Fibroblast of skin of scalp (primary cell): ENCODE measurements at places on chromosomes 3 and 15.

DNA sequence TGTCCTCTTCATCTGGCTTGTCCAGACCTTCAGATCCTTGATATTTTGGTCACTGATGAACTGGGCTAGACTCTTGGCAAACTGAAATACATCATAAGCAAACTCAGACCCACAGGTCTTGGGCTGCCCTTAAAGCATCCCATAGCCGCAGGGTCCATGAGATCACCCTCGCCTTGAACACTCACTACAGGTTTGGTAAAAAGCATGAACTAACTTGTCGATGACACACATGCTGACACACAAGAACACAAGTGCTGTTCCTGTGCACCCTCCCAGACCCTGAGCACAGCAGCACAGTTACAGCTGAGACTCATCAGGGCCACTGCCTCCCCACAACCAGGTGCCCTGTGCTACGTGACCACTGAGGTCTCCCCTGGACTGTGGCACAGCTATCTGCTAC lies 21.0 kb downstream of the PFKFB4 start:
- DNase-seq = no peak

- DNase-seq = no peak
Measured at GRCh38 chr3:32254268-32254667, 15.8 kb downstream of the CMTM8 start.

DNA sequence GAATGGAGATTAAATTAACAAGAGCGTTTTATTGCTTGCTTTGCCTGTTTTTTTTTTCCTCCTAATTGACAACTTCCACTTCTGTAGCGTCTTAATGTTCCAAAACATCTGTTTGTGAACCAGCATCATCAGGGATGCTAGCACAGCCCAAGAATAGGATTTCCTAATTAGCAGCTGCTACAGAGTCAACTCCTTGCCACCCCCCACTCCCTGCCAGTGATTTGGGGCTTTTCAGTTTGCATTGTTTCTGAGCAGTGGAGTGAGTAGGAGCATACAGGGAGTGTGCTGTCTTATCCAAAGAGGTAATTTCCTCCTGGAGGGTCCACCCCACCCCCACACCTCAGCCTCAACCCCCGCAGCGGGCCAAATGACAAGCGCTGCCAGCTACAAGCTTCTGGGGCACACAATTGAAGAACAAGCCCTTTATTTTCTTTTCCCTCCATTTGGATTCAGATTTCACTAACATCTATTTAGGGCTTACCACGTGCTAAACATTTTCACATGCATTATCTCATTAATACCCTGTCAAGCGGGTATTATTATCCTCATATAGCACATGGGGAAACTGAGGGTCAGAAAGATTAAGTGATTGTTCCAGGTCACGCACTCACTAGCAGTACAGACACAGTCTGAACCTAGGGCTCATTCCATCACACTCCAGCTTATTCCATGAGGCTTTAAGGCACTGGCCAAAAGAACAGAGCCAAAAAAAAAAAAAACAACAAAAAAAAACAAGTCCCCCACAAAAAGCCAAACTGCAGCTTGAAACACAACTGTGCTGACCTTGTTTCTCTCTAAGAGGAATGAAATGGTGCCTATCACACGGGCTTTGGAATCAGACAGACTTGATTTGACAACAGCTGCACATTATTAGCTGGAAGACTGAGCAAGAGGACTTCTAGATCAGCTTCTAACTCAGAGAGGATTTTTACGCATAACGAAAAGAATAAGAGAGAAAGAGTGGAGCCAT lies 16.4 kb downstream of the HEG1 start:
- DNase-seq = no peak

GRCh38 chr3:150393745-150394144 lies 14.4 kb upstream of the TSC22D2 start:
- no peak for DNase-seq

DNA sequence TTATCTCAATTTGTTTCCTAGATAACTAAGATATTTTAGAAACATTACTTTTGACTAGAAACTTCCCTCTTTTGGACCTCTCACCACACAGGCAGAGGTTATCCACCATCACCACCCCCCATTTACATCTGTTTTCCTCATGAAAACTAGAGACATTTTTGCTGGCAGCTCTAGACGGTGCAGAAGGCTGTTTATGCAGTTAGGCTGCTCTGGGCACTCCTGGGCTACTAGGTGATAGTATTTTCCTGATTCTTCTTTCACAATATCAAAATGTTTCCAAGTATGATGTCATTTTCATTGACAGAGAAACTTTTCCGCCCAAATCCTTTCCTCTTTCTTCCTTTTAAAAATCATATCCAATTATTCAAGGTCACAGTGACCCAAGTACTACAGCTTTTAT lies 67.1 kb downstream of the PLOD2 start:
- DNase-seq = no peak

- no peak for DNase-seq
Measured at GRCh38 chr15:91866971-91867372, 13.5 kb downstream of the SLCO3A1 start.

DNA sequence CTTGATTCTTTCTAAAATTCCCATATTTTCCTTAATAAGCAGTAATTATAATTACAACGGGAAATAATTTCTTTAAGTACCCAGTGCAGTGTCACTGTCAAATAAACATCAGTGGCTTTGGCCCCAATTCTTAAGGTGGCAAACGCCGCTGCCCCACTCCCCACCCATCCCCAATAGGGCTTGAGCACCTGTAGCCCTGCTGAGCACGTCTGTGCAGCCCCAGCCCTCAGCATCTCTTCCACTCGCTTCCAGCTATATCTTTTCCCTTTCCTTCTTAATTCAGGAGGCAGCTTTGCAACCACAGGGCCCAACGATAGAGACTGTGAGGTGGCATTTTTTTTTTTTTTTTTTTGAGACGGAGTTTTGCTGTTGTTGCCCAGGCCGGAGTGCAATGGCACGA lies 9.0 kb downstream of the PPM1M start:
- DNase-seq = no peak

- DNase-seq = peak; percentile 61
Measured at GRCh38 chr15:45522328-45523165, at the start of gene SLC30A4. Gene SLC30A4 (minus strand): TSS chr15:45522755. CDS start chr15:45522354, 401 bp downstream.

DNA sequence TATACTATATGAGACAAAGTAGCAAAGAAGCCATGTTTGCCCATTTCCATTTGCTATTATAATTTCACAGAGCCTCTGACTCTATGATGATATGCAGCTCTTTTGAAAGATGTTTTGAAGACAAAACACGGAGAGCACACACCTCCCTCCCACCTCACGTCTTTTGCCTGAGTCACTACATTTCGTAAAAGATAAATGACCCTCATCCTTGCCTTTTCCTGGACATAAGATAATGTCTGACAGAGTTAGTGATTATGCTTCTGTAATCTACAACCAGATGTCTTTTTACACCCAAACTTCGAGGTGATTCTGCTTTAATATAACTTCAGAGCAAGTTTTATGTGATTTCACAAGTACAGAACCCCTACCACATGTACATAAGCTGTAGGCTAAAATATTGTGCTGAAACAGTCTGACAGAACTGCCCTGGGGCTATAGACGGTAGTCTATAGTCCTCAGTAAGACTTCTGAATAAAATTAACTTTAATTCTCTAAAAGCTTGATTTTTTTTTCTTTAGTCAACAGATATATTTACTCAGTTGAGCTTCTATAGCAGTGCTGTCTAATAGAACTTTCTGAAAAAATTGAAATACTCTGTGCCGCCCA lies 99.9 kb downstream of the CD200R1L start:
- no peak for DNase-seq

GRCh38 chr3:50674349-50675178 lies at the start of gene DOCK3:
Gene DOCK3 (plus strand): TSS chr3:50674927. CDS start chr3:50675264, 337 bp downstream.
- DNase-seq = peak; percentile 53

GRCh38 chr15:93291380-93291779 lies 202.4 kb upstream of the RGMA start:
- no peak for DNase-seq

DNA sequence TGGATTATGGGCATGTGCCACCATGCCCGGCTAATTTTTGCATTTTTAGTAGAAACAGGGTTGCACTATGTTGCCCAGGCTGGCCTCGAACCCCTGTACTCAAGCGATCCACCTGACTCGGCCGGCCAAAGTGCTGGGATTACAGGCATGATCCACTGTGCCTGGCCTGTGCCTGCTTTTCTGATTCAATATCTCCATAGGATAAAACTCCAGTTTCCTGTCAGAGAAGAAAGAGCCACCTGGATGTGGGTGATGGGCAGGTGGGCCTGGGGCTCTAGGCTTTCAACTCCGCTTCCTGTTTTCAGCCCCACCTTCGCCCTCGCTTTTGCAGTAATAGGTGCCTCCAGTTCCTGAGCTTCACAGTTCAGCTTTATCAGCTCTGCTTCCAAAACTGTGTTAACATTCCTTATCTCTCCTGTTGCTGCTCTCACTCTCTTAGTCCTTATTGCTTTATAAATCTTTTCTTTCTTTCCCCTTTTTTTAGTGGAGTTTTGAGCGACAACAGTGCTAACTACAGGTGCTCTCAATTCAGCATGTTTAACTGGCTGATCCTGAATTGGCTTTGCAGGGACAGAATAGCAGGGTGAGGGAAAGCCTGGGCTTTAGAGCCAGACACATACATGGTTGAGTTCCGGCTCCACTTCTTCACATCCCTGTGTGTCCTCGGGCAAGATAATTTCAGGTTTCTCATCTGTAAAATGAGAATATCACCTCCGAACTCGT lies 21.1 kb upstream of the PDE8A start:
- no peak for DNase-seq

DNA sequence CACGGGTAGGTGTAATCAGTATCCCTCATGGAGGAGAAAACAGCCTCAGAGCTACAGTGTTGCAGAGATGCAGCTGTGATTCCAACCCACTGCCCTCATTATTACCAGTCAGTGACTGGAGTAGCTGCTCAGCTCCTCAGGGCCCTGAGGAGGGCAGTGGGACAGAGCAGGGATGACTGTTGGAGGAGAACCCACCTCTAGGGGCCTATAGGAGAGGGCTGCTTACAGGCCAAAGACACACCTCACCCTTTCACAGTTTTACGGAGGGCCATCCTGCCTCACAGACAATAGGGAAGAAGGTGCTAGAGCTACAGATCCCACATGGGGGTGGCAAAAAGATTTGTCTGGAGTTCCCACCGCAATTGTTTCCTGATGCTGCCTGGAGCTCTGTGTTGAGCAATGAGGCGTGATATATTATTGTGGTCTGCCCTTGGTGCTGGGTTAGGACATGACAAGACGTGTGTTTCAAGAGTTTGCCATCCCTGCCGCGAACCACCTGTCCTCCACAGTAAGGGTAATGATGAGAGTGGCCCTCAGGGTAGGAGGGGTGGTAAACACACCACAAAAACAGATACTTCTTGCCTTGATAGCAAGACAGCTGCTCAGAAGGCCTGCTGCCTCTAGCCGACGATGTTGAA lies 140.5 kb upstream of the TPM1 start:
- DNase-seq = no peak
